Anterior cingulate cortex (tissue), 58 donors: ENCODE measurements at places on chromosomes 2 and 18.

DNA sequence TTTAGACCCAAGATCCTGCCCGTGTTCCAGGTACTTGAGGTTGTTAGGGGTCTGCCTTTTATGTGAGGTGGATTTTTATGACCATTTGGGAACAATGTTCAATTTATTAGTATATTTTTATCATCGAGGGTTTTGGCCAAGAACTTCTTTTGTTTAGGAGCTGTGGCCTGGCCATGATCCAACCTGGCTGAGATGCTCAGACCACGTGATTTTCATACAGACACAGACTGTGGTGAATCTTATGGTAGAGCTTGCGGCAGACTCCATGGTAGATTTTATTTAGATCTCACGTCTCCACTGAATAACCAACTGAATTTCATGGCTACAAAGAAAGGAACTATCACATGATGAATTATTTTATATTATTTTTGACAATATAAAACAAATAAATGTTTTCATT lies 405.5 kb upstream of the VWC2L start:
- no peak for DNase-seq

DNA sequence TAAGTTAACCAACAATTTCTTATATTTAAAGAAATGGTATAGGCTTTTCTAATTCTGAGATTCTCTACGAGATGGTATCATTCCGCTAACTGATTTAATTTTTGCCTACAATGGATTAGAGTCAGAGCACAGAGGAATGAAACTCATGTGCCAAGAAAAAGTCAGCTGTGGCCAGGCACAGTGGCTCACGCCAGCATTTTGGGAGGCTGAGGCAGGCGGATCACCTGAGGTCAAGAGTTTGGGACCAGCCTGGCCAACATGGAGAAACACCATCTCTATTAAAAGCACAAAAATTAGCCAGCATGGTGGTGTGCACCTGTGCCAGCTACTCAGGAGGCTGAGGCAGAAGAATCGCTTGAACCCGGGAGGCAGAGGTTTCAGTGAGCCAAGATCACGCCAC lies 17.0 kb upstream of the TTN start:
- DNase-seq = no peak

DNA sequence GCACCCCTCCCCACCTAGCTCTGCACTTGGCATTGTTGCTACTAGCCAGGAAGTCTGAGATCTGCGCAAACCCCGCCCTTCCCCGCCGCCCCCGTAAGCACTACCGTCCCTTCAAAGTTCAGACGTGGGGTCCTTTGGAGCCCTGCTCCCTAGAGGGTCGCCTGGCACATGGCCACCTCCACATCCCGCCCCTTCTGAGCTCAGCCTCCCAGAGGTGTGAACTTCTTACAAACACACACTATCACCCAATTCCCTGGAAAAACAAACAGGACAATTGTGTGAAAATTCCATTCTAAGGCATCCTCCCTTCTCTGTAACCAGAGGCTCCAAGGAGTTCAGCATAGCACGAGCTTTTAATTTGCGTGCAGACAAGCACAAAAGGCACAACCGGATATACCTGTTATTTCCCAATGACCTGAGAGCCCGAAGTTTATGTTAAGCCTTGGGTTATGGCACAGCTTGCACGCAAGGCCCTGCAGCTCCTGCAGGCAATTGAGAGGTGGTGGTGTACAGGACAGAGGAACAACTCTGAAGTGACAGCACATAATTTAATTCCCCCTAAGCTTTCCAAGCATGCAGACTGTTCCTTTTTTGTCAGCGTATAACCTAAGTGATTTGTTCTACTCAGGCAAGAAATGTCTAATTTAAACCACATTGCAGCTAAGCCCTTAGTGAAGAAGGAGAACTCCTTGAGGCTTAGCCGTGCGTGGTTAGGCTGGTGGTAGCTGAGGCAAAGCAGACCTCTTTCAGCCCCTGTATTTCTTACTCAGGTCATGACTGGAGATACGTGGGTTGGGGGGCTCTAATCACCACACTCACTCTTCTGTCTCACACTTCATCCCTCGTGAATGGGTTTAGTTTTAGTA lies 20.3 kb upstream of the CYP1B1 start:
- DNase-seq = no peak

- no peak for DNase-seq
Observed at GRCh38 chr2:61411109-61411508, 59.8 kb downstream of the USP34 start.

GRCh38 chr18:25075783-25076182 lies 276.2 kb downstream of the ZNF521 start:
- DNase-seq = no peak

GRCh38 chr2:226560325-226560724 lies 239.3 kb downstream of the IRS1 start:
- no peak for DNase-seq

DNA sequence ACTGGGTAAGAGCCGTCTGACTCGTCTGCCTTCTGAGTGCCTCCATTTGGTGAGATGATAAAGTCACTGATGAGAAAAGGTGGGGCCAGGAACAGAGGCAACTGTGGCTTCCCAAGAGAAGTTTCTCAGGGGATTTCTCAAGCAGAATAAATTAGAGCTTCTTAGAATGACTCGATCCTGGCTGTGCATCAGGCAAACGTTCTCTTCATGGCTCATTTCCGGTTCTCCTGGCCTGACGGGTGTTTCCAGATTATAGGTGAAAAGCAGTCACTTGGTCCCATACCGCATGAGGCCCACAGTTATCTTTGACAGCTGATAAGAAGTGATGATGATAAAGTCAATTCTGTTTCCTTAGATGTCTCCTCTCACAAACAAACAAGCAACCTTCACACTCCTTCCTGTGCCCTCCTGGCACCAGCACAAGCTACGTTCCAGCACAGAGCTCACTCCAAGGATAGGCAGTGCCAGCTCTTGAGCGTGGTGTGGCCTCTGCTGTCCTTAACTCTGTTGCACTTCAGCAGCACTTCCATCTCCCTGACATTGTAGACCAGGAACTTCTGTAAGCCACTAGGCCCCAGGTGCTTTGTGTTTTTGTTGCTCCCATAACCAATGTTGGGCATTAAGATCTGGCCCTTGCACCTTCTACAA lies 37.8 kb upstream of the KCNF1 start:
- no peak for DNase-seq

DNA sequence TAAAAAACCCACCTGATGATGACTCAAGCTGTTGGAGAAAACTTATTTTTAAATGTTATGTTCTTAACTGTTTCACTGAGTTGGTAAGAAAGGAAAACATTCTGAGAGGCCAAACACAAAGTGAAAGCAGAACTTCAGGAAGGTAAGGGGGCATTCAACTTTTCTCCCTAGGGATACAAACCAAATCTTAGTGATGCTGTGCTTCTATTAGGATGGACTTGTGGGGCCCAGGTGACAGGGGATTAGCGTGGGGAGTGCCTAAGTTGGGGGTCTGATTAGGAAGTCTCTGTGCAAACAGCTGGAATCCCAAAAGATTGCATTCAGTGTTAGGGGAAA lies 18.5 kb downstream of the PDCL3 start:
- no peak for DNase-seq
